Lower leg skin (tissue), 4 donors: ENCODE measurements at places on chromosomes 7 and 10. TPM values are rescaled to one million over a fixed set of nuclear protein-coding genes. Genes with fewer than 3 reads are reported as not detected.

Gene RHOBTB1
- total RNA-seq = 3.4 TPM

Gene THNSL1
- total RNA-seq = 2.6 TPM

GRCh38 chr10:1185911-1186682, 129.9 kb downstream of the WDR37 start:
- DNase-seq = no peak

Gene TWIST1
- 21.8 TPM for total RNA-seq

Gene DAGLB
- 28.2 TPM for total RNA-seq

GRCh38 chr10:70051848-70052247, 798 bp upstream of the MACROH2A2 start:
- no peak for DNase-seq

DNA sequence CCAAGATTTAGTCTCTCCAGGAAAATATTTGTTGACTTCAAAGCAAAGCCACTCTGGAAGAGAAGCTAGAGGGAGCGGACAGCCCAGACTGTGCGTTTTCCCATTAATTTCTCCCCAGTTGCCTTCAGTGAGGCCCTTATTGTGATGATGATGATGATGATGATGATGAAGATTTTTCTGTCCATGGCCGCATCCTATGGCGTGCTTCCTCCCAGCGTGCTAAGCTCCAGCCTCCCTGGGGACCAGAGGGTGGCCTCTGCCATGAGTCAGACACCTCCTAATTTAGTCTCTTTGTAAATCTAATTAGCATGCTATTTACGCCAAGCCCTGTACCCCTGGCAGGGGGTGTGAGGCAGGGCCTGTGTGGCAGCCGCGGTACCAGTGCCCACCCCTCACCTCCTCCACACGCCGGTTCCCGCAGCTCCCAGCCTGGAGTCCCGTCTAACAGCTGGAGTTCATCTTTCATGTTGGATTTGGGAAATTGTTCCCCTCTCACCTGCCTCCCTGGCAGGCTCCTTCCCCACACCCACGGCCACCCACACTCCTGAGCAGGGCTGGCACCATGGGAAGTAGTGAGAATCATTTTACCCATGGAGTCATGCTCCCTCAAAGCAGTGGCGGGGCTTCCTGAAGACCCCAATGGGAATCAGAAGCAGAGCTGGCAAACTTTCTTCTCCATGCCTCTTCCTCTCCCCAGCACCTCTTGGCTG, 92.2 kb downstream of the C10orf105 start:
- DNase-seq = no peak

GRCh38 chr7:99791667-99792369, 7.8 kb upstream of the CYP3A4 start:
- DNase-seq = no peak

DNA sequence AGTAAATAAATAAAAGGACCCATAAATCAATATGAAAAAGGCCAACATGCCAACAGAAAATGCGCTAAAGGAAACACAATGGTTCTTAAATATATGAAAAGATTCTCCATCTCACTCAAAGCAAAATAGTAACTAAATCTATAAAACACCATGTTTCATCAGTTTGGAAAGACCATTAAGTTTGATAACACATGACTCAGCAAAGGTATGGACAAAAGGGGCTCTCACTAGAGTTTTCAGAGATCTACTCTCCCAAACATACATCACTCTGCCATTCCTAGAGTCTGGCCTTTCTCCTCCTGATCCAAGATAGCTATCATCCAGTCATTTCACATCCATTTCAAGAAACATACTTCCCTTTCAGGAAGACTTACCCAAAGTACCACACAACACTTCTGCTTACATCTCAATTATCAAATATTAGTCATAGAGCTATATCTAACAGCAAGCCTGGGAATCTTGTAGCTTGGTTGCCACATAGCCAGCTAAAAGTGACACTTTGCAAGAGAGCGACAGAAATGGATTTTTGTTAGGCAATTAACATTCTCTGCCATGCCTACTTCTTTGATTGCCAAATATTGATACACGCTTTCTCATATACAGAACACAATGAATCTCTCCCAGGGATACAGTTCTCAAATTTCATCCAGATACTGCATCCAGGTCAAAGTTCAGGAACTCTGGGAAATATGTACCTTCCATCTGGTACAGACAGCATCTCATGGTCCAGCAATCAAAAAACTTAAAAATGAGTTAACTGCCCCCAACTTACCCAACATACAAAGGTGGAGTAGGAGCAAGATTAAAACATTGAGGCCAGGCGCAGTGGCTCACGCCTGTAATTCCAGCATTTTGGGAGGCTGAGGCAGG, 28.8 kb downstream of the TOMM7 start:
- DNase-seq = no peak

DNA sequence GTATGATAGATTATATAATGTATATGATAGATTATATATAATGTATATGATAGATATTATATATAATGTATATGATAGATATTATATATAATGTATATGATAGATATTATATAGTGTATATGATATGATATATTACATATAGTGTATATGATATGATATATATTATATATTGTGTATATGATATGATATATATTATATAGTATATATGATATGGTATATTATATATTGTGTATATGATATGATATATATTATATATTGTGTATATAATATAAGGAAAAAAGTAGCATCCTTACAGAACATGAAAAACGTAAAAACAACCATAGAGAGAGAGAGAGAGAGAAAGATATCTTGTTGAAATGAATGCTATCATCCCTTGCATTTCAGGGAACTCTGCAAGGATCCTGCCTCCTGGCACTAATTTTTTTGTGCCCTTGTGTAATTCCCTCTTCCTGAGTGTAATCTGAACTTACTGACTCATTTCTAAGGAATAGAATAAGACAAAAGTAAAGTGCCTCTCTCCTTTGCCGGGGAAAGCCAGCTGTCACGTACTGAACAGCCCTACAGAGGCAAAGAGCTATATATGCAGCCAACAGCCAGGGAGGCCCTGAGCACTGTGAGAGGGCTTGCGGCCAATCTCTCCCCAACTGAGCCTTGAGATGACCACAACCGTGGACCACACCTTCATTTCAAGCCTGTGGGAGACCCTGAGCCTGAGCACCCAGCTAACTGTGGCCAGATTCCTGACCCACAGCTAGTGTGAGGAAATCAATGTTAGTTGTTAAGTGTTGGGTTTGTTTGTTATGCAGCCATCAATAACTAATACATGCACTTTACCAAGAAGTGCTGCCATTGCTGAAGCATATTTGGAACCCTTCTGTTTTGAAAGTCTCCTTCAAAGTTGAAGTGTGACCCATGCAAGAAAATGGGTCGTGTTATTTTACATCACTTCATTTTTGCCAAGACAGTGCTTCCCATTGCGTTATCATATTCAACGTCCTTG, 61.1 kb upstream of the EZH2 start:
- no peak for DNase-seq

DNA sequence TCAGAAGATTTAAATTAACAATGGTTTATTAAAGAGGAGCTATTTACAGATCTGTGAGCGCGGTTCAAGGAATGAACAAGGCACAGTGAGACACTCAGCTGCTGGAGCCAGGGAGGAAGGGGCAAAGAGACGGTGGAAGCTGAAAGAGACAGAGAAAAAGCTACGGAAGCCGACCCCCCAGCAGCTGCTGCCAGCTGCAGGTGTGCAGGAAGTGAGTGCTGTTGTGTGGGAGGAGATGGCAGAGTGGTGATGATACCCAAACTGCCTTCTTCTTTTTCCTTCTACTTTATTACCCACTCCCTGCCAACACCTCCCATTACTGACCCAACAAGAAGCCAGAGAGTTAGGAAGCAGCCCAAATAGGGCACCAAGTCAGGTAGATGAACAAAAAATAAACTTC, 41.9 kb upstream of the MBL2 start:
- no peak for DNase-seq

- DNase-seq = no peak
Observed at GRCh38 chr10:99693933-99694583, 34.7 kb downstream of the ENTPD7 start.

DNA sequence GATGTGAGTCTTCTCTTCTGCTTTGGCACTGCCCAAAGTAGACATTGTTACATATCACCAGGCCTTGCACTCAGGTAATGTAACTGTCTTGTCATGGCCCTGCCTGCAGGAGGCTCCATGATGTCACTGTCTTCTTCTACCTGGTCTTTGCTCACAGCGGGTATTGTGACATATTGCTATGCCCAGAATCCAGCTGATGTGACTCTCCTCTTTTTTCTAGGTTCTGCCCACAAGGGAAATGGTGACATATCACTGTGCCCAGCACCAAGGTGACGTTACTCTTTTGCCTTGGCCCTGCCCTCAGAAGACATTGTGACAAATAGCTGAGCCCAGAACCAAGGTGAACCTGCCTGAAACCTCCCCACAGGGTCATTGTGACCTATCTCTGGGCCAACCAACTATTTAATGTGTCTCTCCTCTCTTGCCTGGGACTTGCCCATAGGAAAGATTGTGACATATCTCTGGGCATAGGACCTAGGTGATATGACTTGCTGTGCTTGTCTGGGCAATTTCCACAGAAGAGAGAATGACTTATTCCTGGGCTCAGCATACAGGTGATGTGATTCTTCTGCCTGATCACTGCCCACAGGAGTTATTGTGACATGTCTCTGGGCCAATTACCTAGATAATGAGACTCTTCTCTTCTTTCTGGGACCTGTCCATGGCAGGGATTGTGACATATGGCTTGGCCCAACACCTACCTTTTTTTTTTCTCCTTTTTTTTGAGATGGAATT, 26.5 kb upstream of the ZNF107 start:
- DNase-seq = no peak

- DNase-seq = no peak
Observed at GRCh38 chr7:142452791-142453190, 194.9 kb upstream of the PRSS58 start.

Gene PRSS1
- 3.0 TPM for total RNA-seq

Gene VAX1
- not detected for total RNA-seq

- DNase-seq = no peak
Observed at GRCh38 chr7:79968077-79968648, 166.5 kb upstream of the GNAI1 start.

- DNase-seq = no peak
Observed at GRCh38 chr7:43669286-43670081, 59.8 kb downstream of the COA1 start.

GRCh38 chr10:100204370-100204769, 18.5 kb upstream of the ERLIN1 start:
- no peak for DNase-seq

Gene UCN3
- total RNA-seq = not detected

Gene OPALIN
- not detected for total RNA-seq

Gene TLX1
- total RNA-seq = not detected

- DNase-seq = no peak
Observed at GRCh38 chr7:2157473-2158279, 75.1 kb downstream of the MAD1L1 start.

DNA sequence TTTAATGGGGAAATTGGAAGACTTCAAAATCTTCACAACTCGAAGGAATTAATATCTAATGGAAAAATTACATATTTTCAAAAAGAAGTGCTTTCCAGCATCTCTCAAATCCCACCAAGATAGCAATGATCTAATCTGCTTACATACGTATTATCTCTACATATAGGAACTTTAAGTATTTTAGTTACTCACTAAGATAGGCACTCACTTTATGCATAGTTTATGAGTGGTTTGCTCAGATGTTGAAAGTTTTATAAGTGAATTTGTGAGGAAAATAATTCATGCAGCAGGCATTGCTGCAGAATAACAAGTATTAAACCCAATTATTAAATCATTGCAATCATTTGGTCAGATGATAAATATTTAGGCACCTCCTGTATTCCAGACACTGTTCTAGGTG, 2.3 kb upstream of the CYTH3 start:
- no peak for DNase-seq

Gene SPDYE1
- not detected for total RNA-seq

- no peak for DNase-seq
Observed at GRCh38 chr7:24982917-24983316, 2.9 kb upstream of the OSBPL3 start.
